Activated CD4-positive, alpha-beta T cell treated with anti-CD3 and anti-CD28 coated beads for 24 hours (primary cell): ENCODE measurements at places on chromosomes 1 and 21.

DNA sequence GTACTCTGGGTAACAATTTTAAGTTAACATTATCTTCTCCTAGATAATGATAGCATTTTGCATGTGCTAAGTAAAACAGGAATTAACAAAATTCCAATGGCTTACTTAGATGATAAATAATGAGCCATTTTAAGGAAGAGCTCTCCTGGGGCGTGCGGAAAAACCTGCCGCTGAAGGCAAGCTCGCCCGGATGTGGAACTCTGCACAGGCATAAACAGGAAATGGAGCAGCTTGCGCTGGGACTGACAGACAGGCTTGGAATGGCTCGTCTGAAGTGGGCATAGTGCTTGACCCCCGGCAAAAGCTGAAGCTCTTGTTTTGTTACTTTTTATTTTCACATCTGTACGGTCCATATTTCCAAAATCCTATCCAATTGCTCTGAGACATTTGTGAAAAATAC is 169.2 kb downstream of the ZNF281 start:
- no peak for DNase-seq

GRCh38 chr1:29121516-29121935 is 2.2 kb downstream of the TMEM200B start:
- no peak for DNase-seq

DNA sequence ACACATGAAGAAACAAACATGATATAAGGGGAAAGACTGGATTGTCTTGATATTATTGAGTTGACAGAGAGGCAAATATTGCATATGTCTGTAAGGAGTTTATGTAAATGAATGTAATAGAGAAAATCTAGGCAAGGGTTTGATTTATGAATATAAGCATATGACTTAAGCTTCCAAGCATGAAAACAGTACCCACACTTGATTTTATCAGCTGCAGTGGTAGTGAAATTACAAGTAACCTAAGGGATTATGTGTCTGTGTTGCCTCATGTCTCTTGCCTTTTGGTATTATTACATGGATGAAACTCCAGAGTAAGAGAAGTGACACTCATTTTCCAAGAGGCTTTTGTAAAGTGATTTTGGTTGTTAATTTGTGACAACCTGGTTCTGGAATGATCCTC is 1678.9 kb downstream of the KCNT2 start:
- DNase-seq = no peak

DNA sequence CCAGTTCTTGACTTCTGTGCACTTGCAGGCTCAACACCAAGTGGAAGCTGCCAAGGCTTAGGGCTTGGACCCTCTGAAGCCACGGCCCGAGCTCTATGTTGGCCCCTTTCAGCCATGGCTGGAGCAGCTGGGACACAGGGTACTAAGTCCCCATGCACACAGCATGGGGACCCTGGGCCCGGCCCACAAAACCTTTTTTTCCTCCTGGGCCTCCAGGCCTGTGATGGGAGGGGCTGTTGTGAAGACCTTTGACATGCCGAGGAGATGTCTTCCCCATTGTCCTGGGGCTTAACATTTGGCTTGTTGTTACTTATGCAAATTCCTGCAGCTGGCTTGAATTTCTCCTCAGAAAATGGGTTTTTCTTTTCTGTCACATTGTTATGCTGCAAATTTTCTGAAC is 59.8 kb downstream of the DISC1 start:
- no peak for DNase-seq

- no peak for DNase-seq
Measured at GRCh38 chr1:81201779-81202178, 599.0 kb upstream of the ADGRL2 start.

DNA sequence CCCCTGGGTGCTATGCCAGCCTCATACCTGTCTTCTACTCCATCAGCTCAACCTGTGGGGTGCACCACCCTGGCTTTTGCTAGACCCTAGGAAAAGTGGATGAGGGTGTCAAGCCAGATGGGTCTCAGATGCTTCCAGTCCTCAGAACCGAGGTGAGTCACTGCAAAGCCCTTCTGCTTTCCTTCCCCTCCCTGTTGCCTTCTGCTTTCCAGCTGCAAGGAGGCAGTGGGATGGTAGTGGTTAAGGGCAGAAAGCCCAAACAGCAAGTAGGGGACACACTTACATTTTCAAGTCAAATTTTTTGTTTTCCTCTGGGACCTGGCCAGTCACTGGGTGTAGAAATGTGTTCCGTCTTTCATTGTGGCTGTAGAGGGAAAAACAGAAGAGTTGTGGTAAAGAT is 60.7 kb upstream of the GOLT1A start:
- no peak for DNase-seq

DNA sequence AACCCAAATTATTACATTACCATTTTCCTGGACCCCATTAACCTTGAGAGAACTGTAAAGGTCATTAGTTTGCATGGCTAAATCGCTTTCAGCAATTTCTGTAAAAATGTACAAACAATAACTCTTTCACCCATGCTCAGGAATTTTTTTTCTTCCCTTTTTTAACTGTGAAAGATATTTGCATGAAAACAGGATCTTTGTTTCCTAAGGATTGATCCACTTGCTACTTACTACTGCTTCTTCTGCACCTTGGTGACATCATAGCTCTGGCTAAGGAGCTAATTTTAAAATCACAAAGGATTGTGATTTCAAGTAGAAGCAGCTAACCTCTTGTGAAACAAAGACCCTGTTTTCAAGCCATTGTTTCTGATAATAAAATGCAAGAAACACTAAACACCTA is 274.6 kb upstream of the ESRRG start:
- no peak for DNase-seq

DNA sequence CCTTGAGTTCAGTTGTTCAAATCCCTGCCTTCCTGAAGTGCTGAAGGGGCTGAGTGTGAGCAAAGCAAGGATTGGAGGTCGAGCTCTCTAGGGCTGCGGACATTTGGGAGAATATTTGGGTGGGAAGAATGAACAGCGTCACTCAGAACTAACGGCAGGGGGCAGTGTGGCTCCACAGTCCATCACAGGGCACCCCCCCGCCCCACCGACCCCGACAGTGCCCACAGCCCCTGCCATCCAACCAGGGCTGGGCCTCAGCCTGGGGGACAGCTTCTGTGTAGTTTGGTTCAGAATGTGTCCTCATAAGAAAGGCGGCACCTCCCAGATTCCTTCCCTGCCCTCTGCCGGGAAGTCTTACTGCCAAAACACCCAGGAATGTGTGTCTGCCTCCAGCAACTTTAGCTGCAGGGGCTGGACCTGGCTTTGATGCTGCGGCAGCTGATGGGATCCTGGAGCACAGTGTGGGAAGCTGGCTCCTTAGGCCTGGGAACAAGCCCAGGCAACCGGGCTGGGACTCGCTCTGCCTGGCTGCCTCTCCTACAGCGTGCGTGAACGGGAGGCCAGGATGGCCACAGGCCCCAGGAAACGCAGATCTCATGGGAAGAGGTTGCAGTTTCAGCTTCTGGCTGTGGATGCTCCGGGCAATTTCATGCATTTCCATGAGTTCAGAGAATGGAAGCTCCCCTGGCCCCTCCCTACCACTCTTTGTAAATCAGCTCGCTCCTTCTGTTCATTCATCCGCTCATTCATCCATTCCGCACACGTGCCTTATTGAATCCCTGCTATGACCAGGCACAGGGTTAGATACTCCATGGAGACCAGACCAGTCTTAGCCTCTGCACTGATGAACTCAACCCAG is 104.9 kb upstream of the TMPRSS2 start:
- peak; percentile 13 for DNase-seq

GRCh38 chr1:38208716-38209632 is 162.4 kb upstream of the POU3F1 start:
- no peak for DNase-seq

DNA sequence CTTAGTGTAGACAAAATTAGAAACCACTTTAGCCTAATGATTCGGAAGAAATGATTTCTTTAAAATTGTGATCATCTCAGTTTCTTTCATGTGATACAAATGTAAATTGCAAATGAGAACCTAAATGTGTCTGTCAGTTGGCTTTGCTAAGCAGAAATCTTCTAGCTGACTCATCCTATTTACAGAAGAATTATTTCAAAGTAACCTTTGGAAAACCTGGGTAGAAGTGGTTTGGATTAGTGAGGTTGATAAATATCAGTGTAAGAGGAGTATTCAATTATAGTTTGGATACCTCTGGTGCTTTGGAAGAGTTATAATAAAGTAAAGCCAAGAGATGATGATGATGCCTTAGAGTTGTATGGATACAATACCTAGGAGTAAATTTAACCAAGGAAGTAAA is 37.4 kb downstream of the CC2D1B start:
- no peak for DNase-seq

- DNase-seq = no peak
Measured at GRCh38 chr1:115164484-115164883, 75.2 kb upstream of the TSPAN2 start.

DNA sequence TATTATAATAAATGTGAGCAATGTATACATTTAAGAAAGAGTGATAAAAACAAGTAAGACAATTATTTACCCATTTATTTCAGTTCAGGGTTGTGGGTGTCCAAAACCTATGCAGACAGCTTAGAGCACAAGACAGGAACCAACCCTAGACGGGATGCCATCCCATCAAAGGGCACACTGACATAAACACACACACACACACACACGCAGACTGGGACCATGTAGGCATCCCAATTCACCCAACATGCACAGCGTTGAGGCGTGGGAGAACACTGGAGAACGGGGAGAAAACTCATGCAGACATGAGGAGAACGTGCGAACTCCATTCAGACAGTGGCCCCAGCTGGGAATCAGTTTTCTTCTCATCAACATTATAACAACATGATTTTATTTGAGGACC is 274.7 kb downstream of the USP25 start:
- DNase-seq = no peak

DNA sequence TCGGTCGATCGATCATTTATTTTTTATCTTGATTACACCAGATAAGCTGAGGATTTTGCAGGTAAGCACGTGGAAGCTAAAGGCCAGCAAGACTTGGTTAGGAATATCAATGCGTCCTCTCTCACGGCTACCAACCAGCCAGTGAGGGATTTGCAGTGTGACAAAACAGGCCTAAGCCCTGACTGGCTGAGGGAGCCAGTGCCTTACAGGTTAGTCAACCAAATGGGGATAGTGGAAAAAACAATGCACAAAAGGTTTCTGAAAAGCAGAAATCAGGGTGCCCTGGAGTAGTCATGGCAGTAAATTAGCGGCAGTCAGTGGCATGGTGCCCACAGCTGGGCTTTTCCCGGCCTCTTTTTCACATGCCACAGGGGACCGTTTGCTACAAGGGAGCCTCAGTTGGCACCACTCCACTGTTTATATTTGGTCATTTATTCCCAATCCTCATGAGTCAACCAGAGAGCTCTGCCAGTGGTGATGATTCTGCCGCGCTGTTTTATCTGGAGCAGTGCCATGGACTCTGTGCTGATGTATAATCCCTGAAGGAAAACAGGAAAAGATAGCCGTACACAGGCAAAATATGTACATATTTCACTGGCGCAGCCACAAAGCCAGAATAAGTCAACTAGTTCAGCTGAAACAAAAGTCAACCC is 167.6 kb downstream of the RHOU start:
- no peak for DNase-seq

DNA sequence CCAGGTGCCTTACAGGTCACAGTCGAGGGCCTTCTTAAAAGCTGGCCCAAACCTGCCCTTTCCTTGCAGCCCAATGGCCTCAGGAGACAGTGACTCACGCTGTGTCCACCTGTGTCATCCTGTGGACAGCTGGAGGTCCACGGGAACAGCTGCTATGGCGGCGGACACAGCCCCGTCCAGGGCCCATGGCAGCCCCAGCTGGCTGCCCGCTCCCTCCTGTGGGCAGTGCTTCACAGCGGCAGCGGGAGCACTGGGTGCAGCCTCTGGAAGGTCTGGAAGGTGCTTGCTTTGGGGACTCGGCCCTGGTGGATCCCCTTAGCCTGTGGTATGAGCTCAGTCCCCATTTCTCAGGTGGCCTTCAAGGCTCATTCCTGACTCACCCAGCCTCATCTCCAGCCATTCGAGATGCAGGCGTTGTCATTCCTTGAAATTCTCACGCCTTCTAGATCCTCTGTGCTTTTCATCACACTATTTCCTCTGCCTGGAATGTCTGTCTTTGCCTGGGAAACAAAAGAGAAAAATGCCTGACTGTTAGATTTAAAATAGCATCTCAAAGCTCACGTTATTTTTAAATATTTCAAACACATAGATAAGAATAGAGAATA is 86.8 kb downstream of the KIF26B start:
- DNase-seq = no peak

DNA sequence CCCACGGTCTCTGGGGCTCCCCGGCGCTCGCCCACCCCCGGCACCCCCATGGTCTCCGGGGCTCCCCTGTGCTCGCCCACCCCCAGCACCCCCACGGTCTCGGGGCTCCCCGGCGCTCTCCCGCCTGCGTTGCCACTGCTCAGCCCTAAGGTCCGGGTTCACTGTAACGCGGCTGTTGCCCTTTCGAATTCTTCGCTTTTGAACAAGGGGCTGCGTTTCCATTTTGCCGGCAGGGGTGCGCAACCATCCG is 5.2 kb upstream of the FTCD start:
- DNase-seq = no peak

GRCh38 chr1:225257081-225257480 is 170.8 kb downstream of the LBR start:
- DNase-seq = no peak

DNA sequence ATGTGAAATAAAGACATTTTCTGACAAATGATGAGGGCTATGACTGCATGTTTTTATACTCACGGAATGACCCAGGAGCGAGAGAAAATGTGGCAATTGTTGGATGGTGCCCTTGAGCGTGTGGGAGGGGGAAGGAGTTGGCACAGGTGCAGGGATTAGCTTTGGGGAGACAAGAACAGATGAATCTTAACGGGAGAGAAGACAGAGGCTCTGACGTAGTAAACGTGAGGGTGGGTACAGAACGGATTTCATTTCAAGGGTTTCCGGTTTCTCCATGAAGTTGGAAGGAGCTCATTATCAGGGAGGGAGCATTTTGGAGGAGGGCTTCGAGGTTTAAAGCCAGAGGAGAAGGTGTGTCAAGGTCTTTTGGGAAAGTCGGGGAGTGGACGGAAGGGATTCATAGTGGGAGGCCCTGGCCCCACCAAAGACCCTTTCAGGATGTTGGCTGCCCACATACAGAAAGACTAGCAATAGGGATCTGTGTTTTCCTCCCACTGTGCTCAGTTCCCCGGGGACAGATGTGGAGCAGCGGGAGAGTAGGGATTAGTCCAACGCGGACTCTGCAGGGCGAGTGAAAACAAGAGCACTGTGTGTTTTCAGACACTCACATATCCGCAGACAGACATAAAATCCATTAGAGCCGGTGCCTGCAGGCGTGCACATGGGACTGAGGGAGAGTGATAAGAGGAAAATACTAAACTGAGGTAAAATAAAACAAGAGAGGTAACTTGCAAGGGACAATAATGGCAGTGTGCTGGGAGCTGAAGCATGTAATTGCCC is 584.1 kb downstream of the AJAP1 start:
- no peak for DNase-seq

GRCh38 chr1:206555473-206555935 is 48.2 kb downstream of the RASSF5 start:
- DNase-seq = no peak

- DNase-seq = no peak
Measured at GRCh38 chr1:7252411-7253117, 467.3 kb downstream of the CAMTA1 start.

GRCh38 chr1:201515895-201516294 is 9.0 kb upstream of the CSRP1 start:
- DNase-seq = no peak

- DNase-seq = no peak
Measured at GRCh38 chr1:204733289-204733688, 47.8 kb upstream of the LRRN2 start.

- DNase-seq = no peak
Measured at GRCh38 chr1:207911856-207912760, 1.2 kb upstream of the CD34 start.
